ENCODE measurements at places on chromosomes 7 and 10.

DNA sequence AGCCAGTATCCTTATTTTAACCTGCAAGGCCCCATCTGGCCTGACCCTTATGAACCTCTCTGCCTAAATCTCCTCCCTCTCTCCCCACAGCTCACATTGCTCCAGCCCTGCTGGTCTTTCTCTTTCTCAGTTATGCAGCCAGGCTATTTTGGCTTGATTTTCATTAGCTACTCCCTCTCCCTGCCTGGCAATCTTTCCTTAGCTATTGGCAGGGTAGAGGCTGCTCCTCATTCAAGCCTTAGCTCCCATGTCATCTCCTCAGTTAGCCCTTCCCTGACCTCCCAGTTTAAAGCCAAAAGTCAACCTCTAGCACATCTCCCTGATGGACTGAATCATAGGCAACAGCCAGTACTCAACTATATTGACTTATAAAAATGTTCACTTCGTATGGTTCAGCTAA lies 214.4 kb upstream of the CELF2 start:
- DNase-seq, result peak; percentile 86

GRCh38 chr7:73703757-73704639 lies 15.5 kb downstream of the STX1A start:
- DNase-seq, result peak; percentile 37

- peak; percentile 50 for DNase-seq
Measured at GRCh38 chr10:91043173-91043910, 122.5 kb upstream of the ANKRD1 start.

GRCh38 chr10:45075826-45076380 lies 75.2 kb downstream of the ZNF22 start:
- DNase-seq, result no peak

DNA sequence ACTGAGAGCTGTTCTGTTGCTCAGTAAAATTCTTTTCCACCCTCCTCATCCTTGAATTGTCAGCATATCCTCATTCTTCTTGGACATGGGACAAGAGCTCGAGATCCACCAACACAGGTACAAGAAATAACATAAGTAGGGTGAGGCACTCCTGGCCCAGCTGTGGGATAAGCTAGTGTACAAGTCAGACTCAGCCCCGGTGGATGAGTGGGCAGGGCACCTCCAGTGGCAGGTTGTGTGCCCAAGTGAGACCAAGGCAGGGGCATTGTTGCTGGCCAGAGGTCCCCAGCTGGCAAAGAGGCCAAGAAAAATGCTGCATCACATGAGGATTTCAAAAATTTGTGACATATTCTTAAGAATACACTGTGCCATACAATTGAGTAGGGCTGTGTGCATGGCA lies 402.0 kb upstream of the ZWINT start:
- DNase-seq, result no peak

GRCh38 chr10:73894245-73894971 lies 16.5 kb upstream of the PLAU start:
- DNase-seq, result peak; percentile 84

DNA sequence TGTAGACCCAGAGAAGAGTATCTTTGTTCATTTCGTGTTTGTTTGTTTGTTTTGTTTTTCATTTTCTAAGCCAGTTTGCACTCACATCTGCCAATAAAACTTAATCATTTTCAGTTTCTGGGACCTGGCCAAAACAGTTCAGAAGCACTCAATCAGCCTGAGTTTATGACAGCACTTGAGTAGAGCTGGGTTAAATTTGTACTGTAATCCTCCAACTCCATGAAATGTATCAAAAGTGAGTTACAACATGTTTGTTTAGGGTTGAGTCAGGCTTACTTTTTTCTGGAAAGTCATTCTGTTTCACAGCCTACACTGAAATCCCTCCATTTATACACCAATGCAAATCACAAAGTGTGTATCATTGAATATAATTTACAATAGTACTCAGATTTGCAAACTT lies 91.9 kb downstream of the ZWINT start:
- no peak for DNase-seq

DNA sequence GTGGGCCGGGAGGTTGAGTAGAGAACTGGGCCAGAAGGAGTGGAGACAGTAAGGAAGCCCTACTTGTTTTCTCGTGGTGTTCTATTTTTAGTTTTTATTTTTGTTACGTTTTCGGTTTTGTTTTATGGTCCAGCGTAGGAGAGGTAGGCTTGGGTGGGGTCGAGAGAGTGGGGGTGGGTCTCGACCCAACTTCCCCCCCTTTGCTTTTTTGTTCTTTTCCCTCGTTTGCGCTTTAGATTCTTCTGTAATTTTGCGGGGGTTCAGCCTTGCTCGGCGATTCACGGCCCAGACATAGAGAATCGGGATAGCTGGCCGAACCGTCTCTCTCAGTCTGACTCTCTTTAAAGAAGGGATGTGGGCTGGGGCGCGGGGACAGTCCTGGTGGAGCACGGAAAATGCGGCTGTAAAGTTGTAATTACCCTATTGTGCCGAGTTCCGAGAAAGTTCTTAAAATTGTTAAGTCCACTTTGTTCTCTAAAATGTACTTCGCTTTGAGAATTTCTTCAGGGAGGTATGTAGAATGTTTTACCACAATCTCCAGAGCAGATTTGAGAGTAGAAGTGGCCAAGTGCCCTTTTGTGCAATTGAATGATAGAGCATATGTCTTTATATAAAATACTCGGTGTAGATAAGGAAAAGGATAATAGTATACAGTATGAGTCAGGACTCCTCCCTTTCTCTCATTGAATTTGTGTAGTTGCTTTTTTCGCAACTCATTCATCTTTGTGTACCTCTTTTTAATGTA lies 816 bp downstream of the DMTF1 start:
- peak; percentile 50 for DNase-seq

GRCh38 chr7:150847536-150847935 lies 4.8 kb upstream of the AOC1 start:
- DNase-seq, result no peak

GRCh38 chr10:92822060-92822634 lies 26.2 kb upstream of the EXOC6 start:
- DNase-seq, result peak; percentile 96

GRCh38 chr10:88114368-88114767 lies 250.9 kb downstream of the PTEN start:
- DNase-seq, result no peak

- no peak for DNase-seq
Measured at GRCh38 chr7:101386558-101387231, 24.0 kb downstream of the COL26A1 start.

DNA sequence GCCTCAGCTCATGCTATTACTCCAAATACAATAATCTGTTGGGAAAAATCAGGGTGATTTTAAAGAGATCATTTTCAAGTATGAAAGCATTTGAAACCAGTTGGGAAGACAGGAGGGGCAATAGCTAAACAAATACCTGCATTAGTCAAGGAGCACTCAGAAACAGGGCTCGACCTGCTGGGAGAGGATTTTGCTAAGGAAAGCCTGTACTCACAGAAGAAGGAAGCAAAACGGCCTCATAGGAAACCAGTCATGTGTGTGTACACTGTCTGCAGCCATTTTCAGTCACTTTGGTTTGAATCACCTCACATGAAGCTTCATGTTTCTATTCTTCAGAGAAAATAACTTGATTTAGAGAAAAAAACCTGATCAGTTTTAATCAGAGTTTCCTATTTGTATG lies 38.6 kb downstream of the FZD1 start:
- no peak for DNase-seq

DNA sequence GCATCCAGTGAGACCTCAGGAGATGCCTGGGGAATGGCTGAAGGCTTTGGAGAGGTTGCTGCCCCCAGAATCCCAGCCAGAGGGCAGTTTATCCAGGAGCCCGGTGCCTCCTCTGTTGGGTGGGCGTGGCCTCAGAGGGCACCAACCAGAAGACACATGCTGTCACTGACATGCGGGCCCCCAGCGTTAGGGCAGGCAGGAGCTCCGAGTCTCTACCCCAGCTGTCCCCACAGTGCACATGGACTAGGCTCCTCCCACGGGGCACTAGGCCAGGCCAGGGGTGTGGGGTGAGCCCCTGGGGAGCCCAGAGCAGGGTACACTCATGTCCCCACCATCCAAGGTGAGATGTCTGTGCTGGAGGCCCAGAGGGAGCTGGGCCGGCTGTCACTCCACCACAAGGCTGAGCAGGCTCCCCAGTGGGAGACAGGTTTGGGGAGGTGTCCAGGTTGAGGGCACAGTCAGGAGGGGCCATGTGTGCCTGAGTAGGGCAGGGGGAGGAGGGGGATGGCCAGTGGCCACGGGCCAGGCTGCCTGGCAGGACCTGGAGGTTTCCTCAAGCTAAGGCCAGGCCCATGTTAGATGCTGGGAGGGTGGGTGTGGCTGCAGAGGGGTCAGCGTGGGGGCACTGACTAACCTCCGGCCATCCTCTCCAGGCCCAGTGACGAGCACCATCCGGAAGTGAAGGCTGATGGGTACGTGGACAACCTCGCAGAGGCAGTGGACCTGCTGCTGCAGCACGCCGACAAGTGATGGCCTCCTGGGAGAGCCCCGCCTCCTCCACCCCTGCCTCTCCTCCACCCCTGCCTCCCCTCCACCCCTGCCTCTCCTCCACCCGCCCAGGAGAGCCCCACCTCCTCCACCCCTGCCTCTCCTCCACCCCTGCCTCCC lies 131.3 kb downstream of the FAM53B start:
- peak; percentile 65 for DNase-seq

- no peak for DNase-seq
Measured at GRCh38 chr10:84820120-84820519, 491.7 kb downstream of the CCSER2 start.

- DNase-seq, result no peak
Measured at GRCh38 chr7:31783221-31783620, 96.2 kb downstream of the PPP1R17 start.

GRCh38 chr10:18424200-18424599 lies 227.2 kb downstream of the NSUN6 start:
- no peak for DNase-seq

- DNase-seq, result no peak
Measured at GRCh38 chr10:101653536-101653935, 41.4 kb downstream of the FBXW4 start.

DNA sequence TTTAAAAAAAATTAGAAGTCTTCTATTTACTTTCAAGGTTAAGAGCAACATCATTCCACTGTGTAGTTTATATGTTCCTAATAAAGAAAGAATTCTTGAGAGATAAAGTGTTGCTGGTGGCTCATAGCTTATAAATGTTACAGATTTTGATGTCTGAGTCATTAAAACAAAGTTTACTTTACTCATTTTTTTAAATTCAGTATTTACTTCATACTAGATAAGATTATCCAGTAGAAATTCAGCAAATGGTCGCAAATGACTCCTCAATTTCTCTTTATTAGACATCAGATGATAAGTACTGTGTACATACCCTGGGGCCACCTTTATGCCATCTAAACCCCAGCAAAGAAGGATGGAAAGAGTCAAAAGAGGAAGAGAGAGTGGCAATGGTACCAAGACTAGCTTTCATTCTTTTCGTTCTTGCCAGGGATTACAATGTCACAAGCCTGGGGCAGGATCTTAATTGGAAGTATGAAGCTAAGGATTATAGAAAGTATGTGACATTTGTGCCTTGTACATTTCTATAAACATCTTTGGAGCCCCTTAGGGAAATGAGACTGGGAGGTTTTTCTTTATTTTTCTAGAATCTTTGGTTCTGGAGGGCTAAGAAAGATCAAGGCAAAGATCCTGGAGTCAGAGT lies 206.1 kb downstream of the CHRM2 start:
- peak; percentile 82 for DNase-seq

DNA sequence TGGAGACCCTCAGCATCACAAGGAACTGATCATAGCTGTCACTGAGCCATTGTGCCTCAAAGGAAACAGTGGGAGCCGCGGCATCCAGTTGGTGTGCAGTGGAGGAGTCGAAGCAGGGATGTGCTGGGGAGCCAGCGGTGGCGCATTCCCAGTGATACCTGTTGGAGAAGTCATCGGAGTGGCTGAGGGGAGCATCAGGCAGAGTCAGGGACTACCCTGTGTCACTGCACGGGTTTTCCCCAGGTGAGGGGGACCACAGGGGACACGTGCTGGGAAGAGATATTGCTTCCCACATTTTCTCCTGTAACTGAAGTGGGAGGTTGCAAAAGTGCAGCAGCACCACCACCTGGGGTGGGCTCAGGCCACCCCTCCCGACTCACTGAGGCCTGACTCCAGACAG lies 57.7 kb downstream of the PKD1L1 start:
- no peak for DNase-seq

DNA sequence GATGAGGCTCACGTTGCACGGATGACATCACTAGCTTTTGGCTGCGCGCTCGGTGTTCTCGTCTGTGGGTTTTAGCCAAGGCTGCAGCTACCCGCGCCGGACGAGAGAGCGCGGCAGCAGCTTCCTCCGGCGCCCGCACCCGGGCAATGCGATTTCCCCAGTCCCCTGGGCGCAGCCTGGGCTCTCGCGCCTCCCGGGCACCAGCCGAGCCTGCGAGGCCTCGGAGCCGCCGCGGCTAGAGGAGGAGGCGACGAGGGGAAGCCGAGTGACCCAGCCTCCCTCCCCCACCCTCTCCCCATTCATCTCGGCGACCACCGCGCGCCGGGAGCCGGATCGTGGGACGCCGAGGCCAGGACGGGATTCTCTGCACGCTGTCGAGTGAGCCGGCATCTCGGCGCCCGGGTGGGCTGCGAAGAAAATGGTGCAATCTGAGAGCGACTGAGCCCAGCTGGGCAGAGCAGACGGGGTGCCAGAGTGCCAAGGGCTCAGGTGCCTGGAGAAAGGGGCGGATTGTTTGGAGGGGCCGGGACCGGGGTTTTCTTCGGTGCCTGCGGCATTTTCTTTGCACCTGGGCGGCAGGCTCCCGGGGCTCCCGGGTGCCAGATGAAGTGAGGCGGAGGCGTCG lies 1.2 kb upstream of the TMEM178B start:
- DNase-seq, result peak; percentile 72

GRCh38 chr10:124568848-124569622 lies 107.4 kb downstream of the LHPP start:
- DNase-seq, result no peak

DNA sequence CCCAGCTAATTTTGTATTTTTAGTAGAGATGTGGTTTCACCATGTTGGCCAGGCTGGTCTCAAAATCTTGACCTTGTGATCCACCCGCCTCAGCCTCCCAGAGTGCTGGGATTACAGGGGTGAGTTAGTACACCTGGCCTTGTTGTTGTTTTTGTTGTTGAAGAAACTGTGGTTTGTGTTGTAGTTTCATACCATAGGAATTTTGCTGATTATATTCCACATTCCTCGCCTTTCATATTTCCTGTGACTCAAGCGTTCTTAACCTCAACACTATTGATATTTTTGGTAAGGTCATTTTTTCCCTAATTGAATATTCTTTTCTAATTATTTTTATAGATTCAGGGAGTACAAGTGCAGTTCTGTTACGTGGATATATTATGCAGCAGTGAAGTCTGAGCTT lies 16.7 kb downstream of the LIPF start:
- no peak for DNase-seq

GRCh38 chr7:73351447-73352167 lies 23.6 kb downstream of the FKBP6 start:
- DNase-seq, result no peak

GRCh38 chr10:83104616-83105015 lies 1034.7 kb upstream of the GHITM start:
- DNase-seq, result no peak

- DNase-seq, result no peak
Measured at GRCh38 chr7:87173471-87173870, 21.2 kb downstream of the DMTF1 start.
